ENCODE measurements at places on chromosomes 7 and 10. TPM values are rescaled to one million over a fixed set of nuclear protein-coding genes. Genes with fewer than 3 reads are reported as not detected.
A peak's percentile ranks its signal among the peaks of the same experiment; 100 is the strongest.

Gene BAIAP2L1
- 8.2 TPM for polyA plus RNA-seq

Gene NXPH1
- polyA plus RNA-seq, result not detected

Gene RTKN2
- 4.1 TPM for polyA plus RNA-seq

Gene AKR1D1
- polyA plus RNA-seq, result not detected

Gene TAS2R39
- not detected for polyA plus RNA-seq

Gene VIPR2
- 9.1 TPM for polyA plus RNA-seq

Gene NPTX2
- polyA plus RNA-seq, result 7.3 TPM

Gene KDM7A
- 15.3 TPM for polyA plus RNA-seq

Gene CFAP43
- polyA plus RNA-seq, result 0.33 TPM

Gene SPDYE6
- polyA plus RNA-seq, result not detected

Gene HECW1
- 2.8 TPM for polyA plus RNA-seq

Gene CLDN3
- not detected for polyA plus RNA-seq

Gene ADIRF
- polyA plus RNA-seq, result 7.9 TPM

Gene LBX1
- polyA plus RNA-seq, result 8.4 TPM

Gene AGAP4
- polyA plus RNA-seq, result 36.2 TPM

DNA sequence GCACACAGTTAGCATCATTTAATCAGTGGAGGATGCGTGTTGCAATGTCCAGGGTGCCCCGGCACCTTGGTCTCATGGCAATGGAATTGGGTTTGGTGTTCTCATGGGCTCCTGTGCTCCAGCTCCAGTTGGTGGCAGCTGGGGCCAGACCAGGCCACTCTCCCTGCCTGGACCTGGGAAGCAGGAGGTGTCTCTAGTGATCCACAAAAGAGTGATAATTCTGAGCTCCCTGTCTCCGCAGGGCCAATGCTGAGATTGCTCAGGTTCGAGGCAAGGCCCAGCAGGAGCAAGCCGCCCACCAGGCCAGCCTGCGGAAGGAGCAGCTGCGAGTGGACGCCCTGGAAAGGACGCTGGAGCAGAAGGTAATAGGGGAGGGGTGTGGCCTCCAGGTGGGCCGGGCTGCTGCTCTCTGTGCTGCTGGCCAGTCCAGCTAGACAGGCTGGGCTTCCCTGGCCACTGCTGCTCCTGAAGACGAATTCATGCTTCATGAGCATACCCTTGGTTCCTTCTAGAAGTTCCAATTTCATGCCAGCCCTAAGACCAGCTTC is 21.7 kb upstream of the BTBD16 start:
- DNase-seq, result no peak

- peak; percentile 5 for DNase-seq
These were observed 142.8 kb downstream of the LSM5 start for GRCh38 chr7:32347244-32347828.

- no peak for DNase-seq
These were observed 4.1 kb downstream of the LBX1 start for GRCh38 chr10:101224910-101225823.

DNA sequence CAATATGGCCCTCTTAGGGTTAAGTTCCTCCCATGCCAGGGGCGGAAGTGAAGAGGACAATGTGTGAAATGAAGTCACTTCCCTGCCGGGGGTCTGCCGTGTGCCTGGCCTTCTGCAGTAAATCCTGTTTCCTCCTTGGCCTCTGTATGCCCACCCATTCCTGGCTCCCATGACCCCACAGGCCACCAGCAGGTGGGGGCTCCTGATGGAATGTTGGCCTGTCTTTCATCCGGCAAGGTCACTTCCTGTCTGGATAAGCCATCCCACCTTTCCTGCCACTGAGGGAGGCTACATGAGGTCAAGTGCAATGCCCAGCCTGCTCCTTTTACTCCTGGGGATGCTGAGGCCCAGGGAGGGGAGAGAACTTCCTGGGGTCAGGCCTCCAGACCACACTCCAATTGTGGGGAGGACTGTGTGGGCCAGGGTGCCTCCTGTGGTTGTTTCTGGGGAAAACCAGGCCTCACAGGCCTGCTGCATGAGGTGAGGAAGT is 22.3 kb downstream of the PALD1 start:
- no peak for DNase-seq

DNA sequence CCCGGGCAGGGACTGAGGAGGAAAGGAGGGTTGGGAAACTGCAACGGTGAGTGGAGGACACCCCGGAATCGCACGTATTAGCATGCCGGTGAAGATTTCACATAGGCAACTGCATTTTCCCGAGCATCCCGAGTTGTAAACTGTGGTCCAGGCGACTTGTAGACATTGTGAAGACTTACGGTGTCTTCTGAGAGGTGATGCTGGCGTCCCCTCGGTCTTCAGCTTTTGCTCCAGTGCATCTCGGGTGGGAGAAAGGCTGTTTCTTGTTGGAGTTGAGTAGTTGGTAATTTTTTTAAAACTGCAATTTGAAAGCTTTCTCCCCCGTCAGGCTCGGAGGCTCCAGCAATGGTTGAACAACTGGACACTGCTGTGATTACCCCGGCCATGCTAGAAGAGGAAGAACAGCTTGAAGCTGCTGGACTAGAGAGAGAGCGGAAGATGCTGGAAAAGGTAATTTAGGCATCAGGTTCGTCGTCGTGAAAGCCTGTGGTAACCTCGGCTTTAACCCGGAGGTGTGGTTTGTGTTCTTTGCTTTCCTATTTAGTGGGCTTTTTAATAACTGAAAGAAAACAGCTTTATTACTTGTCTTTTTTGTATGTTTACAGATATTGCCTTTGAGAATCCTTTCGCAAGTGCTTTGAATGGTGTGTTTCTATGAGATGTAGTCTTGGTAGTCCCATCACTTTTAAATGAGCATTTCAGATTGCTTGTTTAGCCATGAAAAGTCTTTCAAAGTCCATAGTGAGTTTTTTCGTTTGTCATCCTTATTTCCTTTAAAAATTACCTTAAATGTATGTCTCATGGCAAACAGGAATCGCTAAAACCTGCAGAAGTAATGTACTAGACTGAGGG is 687 bp downstream of the HELLS start:
- peak; percentile 4 for DNase-seq

- DNase-seq, result no peak
These were observed 434.3 kb upstream of the SEMA3D start for GRCh38 chr7:85620936-85621685.

GRCh38 chr10:95414016-95414830 is 123.4 kb upstream of the PDLIM1 start:
- no peak for DNase-seq

DNA sequence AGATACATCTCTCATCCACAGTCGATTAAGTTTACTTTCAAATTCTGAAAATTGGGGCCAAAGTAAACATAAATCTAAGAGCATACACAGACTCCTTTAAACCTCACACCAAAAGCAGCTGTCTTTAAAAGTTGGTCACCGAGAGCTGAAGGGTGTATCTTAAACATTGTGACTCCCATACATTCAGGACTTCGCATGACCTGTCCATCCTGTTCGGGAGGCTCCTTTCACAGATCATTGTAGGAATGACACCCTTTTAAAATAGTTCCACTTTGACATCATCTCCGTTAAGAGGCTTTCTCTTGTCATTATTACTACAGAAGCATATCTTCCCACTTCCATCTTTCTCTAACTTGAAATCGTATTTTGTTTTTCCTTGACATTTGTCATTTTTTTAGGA is 440.0 kb downstream of the DNAJB9 start:
- no peak for DNase-seq

DNA sequence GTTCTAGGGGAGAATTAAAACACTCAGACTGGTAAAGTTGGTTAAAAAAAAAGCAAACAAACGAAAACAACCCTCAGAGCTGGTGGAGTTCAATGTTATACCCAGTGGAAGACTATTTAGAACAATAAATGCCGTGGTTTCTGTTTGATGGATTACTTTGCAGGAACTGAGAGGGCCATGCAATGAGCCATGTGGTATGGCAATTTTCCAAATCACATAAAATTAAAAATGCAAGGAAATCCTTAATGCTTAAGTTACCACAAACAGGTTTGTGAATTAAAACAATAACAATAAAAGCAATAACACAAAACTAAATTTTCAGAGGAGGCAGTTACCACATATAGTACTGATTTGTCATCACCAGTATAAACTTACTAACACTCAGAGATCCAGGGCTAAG is 96.9 kb downstream of the RTKN2 start:
- DNase-seq, result no peak

DNA sequence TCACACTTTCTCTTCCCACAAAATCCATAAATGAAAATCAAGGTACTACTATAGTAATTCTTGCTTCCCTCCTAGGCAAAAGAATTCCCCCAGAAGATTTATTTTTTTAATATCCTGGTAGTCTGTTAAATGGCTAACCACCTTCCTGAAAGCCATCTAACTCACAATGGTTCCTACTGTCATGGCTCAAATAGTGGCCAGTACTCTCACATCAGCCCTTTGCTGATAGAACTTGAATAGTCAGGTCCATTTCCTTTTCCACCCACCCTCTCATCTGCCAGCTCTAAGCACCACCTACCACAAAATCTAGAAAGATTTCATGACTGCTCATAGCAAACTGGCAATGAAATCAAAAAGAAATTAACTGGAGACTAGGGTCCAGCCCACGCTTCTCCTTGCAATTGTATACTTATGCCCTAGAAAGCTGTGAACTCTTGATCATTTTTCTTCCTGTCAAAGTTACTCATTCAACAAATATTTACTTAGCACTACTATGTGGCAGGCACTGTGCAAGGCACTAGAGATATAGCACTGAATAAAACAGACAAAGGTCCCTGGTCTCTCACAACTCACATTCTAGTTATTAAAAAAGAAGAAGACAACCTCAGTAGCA is 60.4 kb downstream of the ARMH3 start:
- no peak for DNase-seq

DNA sequence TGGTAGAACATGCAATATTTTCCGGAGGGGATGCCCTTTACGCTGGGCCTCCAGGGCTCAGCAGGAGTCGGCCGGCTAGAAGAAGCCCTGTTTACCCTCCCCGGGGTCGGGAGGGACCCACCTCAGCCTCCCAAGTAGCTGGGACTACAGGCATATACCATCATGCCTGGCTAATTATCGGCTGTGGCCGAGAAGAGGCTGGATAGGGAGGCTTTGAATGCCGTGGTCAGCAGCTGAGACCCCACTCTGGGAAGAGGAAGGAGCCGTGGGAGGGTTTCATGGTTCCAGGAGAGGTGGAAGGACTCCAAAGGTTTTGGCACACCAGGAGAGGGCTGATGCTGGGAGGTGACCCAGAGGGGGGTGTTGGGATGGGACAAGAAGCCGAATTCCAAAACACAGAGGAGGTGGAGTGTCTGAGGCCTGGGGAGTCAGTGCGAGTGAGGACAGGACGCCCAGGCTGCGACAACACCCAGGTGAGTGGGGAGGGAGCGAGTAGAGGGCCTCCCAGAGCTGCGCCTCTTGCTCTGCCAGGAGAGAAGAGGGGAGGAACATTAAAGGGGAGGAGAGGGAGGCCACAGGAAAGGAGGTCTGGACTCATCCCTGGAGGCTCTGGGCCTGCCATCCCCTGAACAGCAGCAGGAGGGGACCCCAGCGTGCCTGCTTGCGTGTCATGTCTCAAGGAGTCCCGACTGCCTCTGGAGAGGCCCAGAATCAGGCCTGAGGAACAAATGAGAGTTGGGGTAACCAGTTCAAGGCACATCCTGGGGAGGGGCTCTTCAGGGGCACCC is 19.6 kb downstream of the GRID2IP start:
- DNase-seq, result no peak

DNA sequence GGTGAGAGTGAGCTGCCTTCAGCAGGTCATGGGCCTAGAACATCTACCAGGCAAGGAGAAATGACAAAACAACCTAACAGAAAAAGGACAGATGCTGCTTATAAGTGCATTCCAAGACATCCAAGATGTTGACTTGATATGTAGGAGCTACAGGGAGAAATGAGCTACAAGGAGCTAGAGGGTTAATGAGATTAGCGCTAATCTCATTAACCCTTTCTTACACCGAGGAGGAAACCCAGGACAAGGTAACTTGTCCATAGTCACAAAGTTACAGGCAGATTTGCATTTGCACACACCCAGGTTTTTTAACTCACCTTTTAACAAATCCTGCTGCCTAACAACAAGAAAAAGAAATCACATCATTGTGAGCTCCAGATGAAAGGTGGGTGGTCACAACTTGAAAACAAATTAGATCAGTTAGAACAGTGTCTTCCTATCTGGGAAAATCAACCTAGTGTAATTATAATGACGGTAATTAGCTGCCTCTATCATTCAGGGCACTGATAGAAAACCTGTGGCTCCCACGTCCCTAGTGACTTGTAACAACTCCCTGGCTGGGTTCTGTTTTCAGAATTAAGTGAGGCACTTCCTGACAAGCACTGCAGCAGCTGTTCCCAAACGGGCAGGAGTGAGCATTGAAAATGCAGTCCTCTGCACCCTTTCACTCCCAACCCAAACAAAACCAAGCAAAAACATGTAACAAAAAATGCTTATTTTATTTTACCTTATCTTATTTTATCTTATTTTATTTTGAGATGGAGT is 5.7 kb downstream of the KIAA1549 start:
- DNase-seq, result no peak

DNA sequence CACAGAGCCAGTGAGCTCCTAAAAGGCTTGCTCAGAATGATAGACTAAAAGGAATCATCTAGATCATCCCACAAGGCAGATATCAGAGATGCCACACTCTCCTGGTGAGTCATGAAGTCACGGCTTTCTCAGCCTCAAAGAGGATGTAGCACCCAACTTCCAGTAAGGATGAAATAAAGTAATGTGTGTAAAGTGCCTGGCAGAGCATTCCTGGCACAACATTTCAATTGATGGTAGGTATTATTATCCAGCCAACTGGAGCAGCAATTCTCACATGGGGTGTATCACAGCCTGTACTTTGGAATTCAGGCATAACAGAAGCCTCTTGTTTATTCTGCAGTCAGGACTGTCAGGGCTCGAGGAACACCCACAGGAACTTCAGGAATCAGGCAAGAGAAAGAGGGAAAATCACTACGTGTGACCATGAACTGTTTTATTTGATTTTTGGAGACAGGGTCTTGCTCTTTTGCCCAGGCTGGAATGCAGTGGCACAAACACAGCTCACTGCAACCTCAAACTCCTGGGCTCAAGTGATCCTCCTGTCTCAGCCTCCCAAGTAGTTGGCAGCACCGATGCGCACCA is 5.3 kb upstream of the NAT16 start:
- DNase-seq, result no peak

GRCh38 chr7:148793590-148793989 is 90.5 kb downstream of the EZH2 start:
- DNase-seq, result no peak

- DNase-seq, result no peak
These were observed 42.9 kb upstream of the MMD2 start for GRCh38 chr7:5001911-5002310.

DNA sequence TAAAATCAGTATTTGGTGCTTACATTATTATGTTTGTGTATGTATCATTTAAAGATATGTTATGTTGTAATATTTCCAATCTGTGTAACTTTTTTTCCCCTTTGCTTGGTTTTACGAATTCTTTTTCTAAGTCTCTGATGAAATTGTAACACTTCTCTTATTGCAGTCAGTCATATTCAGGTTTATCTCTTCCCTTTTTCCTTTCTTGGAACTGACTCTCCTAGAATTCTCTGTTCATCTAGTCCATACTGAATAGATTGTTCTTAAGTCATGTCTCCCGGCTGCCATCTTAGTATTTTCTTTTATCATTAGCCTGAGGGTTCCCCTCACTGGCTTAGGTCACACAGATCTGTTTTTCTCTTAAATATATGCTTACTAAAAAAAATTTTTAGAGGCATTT is 44.6 kb downstream of the PHTF2 start:
- DNase-seq, result no peak

- DNase-seq, result no peak
These were observed 324.0 kb downstream of the PTEN start for GRCh38 chr10:88187472-88187871.

- no peak for DNase-seq
These were observed 103.3 kb downstream of the BBS9 start for GRCh38 chr7:33232632-33233145.

GRCh38 chr10:5665373-5666007 is 905 bp downstream of the ASB13 start:
- no peak for DNase-seq

- no peak for DNase-seq
These were observed 233.4 kb downstream of the PTN start for GRCh38 chr7:137110091-137110509.

Measured in muscle of arm (tissue), 14 donors.